Stimulated activated CD4-positive, alpha-beta T cell treated with anti-CD3 and anti-CD28 coated beads, Interleukin-15, amount 100 ng/mL, for 24 hours (primary cell): ENCODE measurements at places on chromosomes 16 and 17.

DNA sequence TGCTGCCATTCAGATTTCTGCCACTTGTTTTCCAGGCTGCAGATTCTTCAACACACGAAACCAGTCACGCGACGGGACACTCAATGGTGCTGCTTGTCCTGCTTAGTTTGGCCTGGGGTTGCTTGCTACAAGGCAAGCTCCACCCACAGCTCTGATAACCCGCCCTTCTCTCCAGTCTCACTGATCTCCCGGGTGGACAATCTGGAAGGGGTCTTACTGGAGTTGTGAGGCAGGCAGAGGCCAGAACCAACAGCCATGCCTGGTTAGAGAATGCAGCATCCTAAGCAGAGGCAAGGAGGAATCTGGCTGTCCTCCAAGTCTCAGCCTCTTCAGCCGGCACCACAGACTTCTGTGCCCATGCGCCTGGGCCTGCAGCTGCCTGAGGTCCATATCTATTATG, 119.1 kb downstream of the KCNJ12 start:
- no peak for DNase-seq

DNA sequence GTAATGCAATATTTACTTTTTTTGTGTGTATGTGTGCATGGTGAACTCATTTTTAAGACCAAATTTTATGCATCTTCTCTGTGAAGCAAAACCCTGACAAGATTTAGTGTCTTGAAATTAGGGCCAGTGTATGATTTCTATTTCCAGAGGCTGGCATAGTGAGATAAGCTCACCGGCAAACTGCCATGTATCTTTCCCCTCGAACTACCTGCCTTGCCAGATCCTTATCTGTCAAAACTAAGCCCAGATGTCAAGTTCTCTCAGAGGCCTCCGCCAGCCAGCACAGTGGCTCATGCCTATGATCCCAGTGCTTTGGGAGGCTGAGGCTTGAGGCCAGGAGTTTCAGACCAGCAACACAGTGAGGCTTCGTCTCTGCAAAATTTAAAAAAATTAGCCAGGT, 10.0 kb downstream of the USP32 start:
- DNase-seq: no peak

- DNase-seq: no peak
These were observed 76.5 kb downstream of the NETO2 start for GRCh38 chr16:47067203-47067602.

DNA sequence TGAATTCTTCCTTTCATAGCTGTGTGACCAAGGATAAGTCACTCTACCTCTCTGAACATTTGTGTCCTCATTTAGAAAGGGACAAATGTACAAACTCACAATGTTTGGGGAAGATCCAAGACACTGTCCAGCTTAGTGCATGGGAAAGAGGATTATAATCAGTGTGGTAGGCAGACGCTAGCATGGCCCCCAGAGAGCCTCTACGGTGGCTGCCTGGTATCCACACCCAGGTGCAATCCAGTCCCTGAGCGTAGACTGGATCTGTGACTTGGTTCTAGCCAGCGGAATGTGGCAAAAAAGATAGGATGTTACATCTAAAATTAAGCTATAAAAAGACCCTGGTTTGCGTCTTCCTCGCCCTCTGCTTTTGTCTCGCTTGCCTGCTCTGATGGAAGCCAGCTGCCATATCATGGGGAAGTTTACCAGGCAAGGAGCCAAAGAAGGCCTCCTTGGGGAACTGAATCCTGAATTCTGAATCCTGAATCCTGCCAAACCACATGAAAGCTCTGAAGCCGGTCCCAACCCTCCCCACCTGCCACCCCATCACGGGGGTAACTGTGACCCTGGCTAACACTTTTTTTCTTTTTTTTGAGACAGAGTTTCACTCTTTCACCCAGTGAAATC, 51.7 kb downstream of the PLXDC1 start:
- DNase-seq: no peak

- DNase-seq: no peak
These were observed 12.2 kb upstream of the MMD start for GRCh38 chr17:55433629-55434422.

DNA sequence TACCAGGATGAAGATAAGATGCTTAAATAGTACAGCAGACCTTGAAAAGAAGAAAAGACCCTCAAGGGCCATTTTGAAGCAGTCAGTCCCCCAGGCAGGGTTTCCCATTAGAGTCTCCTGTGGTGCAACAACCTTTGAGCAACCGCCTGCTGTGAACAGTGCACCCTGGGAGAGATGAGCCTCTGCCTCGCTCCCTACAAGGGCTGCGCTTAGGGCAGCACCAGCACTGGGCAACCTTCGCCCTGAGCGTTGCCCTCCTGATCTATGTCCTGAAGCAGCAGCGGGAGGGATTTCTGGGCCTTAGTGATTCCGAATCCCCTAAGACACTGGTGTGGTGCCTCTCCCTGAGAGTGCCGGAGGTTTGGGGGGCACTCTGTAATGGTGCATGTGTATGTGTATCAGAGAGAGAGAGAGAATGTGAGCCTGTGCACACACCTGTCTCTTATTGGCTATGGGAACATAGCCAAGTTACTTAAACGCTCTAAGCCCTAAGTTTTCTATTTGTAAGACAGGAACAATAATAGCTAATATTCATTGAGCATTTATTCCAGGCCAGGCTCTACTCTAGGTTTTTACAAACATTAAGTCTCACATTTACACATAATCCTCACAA, 25.2 kb upstream of the ABCC12 start:
- no peak for DNase-seq

GRCh38 chr16:75996491-75996890, 270.2 kb upstream of the CPHXL start:
- DNase-seq: no peak

GRCh38 chr17:36824678-36825101, 112.6 kb upstream of the LHX1 start:
- DNase-seq: no peak

- DNase-seq: no peak
These were observed 46.1 kb downstream of the CHCT1 start for GRCh38 chr17:60468371-60468770.

DNA sequence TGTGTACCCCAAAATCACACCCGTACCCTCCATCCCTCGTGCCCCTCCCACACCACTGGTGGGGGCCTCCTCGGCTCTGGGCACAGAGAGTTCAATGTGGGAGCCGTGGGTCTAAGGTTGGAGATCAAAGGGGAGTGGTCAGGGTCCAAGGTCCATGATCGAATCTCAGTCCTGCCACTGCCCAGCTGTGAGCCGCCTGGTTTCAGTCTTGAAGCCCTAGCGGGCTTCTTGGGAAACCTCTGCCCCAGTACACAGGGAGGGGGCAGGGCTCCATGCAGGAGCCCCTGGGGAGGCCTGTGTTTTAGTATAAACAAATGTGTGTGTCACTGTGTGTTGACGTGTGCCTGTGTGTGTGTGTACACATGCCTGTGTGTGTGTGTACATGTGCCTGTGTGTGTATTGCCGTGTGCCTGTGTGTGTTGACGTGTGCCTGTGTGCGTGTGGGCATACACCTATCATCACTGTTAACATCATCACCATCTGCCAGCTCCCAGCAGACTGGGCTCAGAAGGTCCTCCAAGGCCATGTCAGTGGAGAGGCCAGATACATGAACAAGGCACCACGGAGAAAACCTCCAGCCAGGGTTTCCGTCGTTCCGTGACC, 26.5 kb upstream of the ZNF469 start:
- DNase-seq: no peak

GRCh38 chr17:5672815-5673430, 88.6 kb upstream of the NLRP1 start:
- no peak for DNase-seq

GRCh38 chr17:50620858-50621257, 13.8 kb upstream of the ABCC3 start:
- no peak for DNase-seq

DNA sequence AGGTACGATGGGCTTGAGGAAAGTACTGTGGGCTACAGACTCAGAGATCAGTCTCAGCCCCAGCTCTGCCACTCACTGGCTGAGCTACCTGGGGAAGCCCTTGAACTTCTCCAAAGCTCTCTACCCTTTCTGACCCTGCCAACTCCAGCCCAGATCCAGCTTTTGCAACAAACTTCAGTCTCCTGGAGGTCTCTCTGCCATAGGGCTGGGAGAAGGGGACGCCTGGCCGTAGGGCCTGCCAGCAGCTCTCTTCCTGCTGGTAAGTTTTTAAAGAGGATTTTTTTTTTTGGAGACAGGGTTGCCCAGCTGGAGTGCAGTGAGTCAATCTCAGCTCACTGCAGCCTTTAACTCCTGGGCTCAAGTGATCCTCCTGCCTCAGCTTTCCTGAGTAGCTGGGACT, 11.5 kb downstream of the INPP5K start:
- DNase-seq: no peak

GRCh38 chr17:62723842-62724241, 84.3 kb downstream of the MARCHF10 start:
- DNase-seq: no peak

DNA sequence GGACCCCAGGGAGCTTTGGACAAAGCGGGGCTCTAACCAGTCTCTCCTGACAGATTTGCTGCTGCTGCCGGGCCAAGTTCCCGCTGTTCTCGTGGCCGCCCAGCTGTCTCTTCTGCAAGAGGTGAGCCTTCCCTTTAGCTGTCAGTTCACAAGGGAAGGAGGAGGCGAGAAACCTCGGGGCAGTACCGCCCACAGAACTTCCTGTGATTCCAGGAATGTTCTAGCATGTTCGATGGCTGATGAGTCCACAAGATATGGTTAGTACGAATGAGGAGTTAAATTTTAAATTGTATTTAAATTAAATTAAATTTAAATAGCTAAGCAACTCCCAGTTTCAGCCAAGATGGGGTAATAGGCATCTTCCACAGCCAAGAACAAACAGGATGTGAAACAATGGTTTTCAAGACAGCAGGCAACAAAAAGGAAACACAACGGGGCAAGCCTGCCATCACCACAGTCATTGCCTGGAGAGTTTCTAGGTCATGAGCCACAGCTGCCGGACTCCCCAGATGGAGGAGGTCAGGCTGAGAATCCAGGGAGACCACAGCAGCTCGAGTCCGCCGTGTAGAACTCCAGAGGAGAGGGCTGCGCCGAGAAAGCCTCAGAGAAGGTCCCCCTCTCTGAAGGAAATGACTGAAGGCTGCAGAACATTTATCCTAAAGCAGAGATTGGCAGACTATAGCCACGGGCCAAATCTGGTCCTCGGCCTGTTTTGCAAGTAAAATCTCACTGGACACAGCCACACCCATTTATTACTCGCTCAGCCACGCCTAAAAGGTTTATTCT, 9.5 kb upstream of the TCF25 start:
- peak; percentile 34 for DNase-seq

DNA sequence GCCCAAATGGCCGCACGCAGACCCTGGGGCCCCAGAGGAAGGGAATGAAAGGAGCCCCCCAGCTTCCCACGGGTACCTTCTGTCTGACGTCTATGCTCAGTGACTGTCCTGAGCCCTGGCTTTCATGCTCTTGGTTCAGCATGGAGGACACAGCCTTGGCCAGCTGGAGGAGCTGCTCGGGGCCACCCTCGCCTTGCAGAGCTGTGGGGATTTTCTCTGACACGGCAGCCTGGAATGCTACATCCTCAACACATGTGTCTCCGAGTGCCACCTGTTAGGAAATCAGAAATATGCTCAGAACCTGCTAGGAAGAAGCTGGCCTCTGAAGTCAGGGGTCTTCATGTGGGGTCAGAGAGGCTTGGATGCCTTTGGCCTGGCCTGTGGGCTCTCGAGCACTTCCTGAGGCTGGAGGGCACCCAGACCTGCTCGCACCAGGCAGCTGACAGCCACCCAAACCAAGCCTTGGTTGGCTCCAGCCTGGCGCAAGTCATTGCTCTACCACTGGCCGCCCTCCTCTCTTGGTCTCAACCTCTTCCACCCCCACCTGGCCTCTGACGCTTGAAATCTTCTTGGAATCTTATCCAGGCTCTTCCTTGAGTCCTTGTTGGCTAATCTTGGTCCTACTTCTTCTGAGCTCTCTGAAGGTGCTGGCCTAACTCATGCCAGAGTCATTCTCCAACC, 63.7 kb upstream of the BCO1 start:
- DNase-seq: no peak
